Ecto neural progenitor cell (in vitro differentiated cells): ENCODE measurements at places on chromosomes 3 and 15.
A peak's percentile ranks its signal among the peaks of the same experiment; 100 is the strongest.

DNA sequence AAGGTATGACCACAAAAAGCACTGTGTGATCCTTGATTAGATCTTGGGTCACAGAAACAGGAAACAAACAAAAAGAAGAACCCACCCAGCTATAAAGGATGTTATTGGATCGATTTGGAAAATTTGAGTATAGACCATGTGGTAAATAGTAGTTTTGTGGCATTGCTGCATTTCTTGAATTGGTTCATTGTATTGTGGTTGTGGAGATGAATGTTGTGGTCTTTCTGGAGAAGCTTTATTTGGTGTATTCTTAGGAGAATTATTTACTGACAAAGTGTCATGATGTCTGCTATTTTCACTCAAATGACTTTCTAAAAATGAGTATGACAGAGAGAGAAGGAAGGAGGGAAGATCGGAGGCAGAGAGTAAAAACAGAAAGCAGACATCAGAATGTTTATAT is 406.2 kb downstream of the CNTN4 start:
- no peak for DNase-seq

- no peak for DNase-seq
Measured at GRCh38 chr3:158845765-158846350, 44.0 kb downstream of the MFSD1 start.

DNA sequence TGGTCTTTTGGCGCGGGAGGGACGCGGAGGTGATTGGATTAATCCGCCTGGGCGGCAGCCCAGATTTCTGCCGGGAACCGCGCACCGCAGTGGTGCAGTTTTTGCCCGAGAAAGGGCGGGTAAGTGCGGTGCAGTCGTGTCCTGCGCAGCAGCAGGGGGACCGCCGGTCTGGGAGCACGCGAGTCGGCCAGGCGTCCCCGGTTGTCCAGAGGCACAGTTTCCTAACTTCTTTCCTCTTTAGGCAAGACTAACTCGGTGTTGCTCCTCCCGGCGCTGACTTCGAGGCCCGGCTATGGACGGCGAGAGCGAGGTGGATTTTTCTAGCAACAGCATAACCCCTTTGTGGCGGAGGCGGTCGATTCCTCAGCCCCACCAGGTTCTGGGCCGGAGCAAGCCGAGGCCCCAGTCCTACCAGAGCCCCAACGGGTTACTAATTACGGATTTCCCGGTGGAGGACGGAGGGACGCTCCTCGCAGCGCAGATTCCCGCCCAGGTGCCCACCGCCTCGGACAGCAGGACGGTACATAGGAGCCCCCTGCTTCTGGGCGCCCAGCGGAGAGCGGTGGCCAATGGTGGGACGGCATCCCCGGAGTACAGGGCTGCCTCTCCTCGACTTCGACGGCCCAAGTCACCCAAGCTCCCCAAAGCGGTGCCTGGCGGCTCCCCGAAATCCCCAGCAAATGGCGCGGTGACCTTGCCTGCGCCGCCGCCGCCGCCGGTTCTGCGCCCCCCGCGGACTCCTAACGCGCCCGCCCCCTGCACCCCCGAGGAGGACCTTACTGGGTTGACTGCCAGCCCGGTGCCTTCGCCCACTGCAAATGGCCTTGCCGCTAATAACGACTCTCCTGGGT is 736 bp downstream of the ARHGEF26 start:
- peak; percentile 66 for DNase-seq

DNA sequence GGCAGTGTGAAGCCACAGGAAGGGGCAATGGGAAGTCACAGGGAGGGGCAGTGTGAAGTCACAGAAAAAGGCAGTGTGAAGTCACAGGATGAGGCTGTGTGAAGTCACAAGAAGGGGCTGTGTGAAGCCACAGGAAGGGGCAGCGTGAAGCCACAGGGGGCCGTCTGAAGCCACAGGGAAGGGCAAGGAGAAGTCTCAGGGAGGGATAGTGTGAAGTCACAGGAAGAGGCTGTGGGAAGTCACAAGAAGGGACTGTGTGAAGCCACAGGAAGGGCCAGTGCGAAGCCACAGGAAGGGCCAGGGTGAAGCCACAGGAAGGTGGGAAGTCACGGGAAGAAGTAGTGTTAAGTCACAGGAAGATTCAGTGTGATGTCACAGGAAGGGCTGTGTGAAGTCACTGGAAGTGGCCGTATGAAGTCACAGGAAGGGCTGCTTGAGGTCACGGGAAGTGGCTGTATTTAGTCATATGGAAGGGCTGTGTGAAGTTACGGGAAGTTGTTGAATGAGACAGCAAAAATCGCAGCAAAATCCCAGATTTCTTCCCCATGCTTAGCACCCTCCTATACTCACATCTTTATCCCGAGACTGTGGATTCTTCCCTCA is 38.6 kb downstream of the GASK1A start:
- no peak for DNase-seq

DNA sequence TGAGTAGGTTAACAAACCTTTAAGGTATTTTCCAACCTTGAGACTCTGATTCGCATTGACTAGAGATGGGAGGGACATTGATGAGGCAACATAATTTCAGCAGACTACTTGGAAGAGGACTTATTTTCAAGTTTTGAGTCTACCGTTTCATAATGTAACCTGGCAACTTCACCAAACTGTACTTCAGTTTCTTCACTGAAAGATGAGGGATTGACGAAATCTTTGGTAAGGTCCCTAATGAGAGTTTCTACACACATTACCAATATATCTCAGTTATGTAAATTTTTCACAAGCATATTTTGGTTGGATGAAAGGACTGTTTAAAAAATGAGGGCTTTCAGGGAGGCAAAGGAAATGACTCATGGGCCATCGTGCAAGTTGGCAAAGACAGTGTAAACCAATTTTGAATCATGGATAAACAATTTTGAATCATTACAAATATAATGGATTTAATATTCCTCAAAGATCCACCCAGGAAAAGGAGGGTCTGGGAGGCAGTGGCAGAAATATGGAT is 28.7 kb upstream of the SEMA6D start:
- no peak for DNase-seq

DNA sequence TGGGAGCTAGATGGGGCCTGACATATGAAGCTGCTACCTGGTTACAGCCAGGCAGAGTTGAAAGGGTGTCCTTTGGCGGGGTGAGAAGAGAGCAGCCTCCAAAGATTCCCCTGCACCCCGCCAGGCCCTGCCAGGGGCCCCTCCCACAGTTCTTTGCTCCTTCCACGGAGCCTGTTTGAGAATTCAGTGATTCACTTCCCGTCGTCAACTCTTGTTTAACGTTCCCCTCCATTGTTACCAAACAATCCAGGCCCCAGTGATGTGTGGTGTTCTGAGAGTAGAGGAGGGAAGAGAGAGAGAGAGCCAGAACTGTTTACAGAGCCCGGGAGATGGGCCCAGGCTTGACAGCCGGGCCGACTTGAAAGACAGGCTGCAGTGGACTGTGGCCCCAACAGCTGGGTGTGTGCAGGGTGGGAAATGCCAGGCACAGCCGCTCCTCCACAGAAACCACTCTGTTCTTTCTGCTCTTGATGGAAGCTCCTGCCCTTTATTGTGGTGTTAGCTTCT is 81.5 kb downstream of the SMAD3 start:
- DNase-seq, result no peak

- no peak for DNase-seq
Measured at GRCh38 chr3:17356585-17356984, 385.8 kb downstream of the TBC1D5 start.

DNA sequence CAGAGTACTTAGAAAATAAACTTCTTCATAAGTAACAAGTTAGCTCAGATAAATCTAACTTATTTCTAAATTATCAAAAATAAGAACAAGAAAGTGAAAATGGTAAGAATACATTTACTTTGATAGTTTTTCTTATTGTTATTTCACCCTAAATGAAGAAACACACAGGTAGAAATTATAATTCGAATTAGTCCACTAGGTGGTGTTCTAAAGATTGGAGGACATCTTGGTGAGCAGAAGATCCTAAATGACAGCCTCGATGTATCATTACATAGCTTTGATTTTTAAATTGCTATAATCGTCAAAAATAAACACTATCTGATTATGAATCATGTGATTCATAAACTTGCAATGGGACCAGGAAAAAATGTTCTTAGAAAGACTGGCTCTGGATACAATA is 280.8 kb upstream of the UBE2E2 start:
- DNase-seq, result no peak
